ENCODE measurements at places on chromosomes 2 and 18. TPM values are rescaled to one million over a fixed set of nuclear protein-coding genes. Genes with fewer than 3 reads are reported as not detected.

AGXT gene
- polyA plus RNA-seq, result 0.08 TPM

THSD7B gene
- polyA plus RNA-seq, result 5.4 TPM

ACTG2 gene
- 0.40 TPM for polyA plus RNA-seq

TANC1 gene
- polyA plus RNA-seq, result 51.9 TPM

RIT2 gene
- polyA plus RNA-seq, result not detected

TSPYL6 gene
- polyA plus RNA-seq, result 0.13 TPM

Measured in left renal cortex interstitium (tissue), 4 donors.